ENCODE measurements at places on chromosomes 5 and 9.

GRCh38 chr9:127711226-127711701, 4.2 kb downstream of the PTRH1 start:
- no peak for DNase-seq

DNA sequence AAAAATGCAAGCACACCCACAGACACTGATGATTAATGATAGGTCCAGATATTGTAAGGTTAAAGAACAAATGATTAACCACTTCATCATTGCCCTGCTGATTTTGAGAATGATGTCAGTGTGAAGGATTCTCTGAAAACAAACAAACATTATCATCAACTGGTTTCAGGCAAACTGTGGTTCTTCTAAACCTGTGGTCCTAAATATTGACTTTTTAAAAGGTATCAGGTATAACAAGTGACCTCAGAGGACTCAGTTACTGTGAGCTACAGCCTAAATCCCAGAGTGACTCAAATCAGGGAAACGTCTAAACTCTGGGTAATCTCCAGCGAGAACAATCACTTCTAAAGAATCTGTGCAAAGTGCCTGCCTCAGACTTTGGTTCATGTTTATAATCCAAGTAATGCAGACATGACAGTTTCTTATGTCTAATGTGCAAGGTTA, 172.3 kb upstream of the CDH6 start:
- DNase-seq, result no peak

DNA sequence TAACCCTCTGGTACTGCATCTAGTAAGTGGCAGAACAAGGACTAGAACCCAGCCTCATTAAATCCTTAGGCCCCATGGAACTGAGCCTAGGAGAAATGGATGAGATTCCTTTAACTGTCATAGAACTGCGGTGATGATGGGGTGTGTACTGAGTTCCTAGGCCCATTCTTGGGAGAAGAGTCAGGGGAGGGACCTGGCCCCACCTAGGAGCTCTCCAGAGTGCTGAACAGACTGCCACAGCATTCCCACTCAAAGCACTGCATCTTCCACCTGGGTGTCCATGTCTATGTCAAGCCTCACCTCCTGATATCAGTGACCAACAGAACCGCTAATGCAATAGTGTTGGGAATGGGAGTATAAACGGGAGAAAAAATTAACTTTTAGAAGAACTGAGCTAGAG, 36.6 kb downstream of the TTLL11 start:
- no peak for DNase-seq

- DNase-seq, result peak; percentile 33
Measured at GRCh38 chr5:58891086-58891970, 308.5 kb downstream of the RAB3C start.

- no peak for DNase-seq
Measured at GRCh38 chr9:130659699-130660248, 4.6 kb upstream of the PRDM12 start.

- DNase-seq, result no peak
Measured at GRCh38 chr5:135032999-135033861, 798 bp downstream of the PITX1 start.

DNA sequence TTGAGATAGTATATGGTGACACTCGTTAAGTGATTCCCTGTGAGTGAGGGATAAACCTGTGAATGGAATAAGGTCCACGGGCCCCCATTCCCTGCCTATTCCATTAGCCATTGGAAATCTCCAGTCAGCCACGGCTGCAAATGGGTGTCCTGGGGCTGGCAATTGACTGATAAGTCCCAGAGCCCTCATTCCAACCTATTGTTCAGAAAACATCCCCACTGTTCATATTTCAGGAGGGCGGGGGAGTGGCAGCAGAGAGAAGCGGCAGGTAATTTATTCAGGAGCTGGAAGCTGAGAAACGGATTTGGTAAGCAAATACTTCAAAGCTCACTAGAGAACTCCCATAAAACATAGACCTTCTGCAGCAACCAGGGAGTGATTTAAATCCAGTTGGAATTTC, 42.0 kb downstream of the TMEM174 start:
- no peak for DNase-seq

DNA sequence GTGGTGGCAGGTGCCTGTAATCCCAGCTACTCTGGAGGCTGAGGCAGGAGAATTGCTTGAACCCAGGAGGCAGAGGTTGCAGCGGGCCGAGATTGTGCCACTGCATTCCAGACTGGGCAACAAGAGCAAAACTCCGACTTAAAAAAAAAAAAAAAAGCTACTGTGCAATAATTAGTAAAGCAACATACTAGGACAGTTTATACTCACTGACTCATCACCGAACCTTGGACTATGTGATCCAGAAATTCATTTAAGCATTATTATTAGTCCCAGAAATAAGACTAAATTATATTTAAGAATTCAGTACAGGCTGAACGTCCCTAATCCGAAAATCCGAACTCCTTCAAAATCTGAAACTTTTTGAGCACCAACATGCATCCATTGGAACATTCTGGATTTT, 37.8 kb downstream of the GOLPH3 start:
- no peak for DNase-seq

- no peak for DNase-seq
Measured at GRCh38 chr9:98236901-98237487, 18.5 kb downstream of the TBC1D2 start.
